Esophagus muscularis mucosa (tissue), 4 donors: ENCODE measurements at places on chromosomes 13 and 19. TPM values are rescaled to one million over a fixed set of nuclear protein-coding genes. Genes with fewer than 3 reads are reported as not detected.

DNA sequence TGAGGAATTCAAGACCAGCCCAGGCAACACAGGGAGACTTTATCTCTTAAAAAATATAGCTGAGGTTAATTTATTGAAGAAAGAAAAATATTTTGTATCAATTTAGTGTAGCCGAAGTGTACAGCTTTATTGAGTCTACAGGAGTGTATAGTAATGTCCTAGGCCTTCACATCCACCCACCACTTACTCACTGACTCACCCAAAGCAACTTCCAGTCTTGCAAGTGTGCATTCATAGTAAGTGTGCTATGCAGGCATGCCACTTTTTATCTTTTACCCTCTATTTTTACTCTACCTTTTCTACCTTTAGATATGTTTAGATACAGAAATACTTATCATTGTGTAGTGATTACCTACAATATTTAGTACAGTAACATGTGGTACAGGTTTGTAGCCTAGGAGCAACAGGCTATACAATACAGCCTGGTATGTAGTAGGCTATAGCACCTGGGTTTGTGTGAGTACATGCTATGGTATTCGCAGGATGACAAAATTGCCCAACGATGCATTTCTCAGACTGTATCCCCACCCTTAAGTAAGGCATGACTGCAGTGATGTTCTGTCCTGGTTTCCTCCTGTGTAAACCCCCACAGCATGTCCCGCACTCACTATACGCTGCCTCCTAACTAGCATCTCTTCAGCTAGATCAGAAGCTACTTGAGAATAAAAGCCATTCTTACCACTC lies 15.3 kb upstream of the ATP12A start:
- no peak for DNase-seq

- no peak for DNase-seq
Measured at GRCh38 chr13:30850204-30850866, 55.7 kb upstream of the MEDAG start.

Gene C19orf33
- 8.6 TPM for total RNA-seq

Gene SUGP1
- total RNA-seq, result 32.9 TPM

- DNase-seq, result no peak
Measured at GRCh38 chr13:98108341-98108740, 34.6 kb upstream of the FARP1 start.

DNA sequence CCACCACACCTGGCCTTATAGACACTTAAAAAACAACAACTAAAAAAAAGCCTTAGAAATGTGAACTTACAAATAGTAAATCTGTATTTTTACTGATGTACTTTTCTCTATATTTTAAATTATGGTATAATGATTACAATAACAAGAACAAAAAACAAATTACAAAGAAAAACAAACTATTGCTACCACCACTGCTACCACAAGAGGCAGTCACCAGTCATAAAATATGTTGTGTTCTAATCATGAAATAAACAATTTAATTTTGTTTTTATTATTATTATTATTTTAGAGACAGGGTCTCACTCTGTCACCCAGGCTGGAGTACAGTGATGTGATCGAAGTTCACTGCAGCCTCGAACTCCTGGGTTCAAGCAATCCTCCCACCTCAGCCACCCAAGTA lies 72.2 kb downstream of the DIAPH3 start:
- no peak for DNase-seq

DNA sequence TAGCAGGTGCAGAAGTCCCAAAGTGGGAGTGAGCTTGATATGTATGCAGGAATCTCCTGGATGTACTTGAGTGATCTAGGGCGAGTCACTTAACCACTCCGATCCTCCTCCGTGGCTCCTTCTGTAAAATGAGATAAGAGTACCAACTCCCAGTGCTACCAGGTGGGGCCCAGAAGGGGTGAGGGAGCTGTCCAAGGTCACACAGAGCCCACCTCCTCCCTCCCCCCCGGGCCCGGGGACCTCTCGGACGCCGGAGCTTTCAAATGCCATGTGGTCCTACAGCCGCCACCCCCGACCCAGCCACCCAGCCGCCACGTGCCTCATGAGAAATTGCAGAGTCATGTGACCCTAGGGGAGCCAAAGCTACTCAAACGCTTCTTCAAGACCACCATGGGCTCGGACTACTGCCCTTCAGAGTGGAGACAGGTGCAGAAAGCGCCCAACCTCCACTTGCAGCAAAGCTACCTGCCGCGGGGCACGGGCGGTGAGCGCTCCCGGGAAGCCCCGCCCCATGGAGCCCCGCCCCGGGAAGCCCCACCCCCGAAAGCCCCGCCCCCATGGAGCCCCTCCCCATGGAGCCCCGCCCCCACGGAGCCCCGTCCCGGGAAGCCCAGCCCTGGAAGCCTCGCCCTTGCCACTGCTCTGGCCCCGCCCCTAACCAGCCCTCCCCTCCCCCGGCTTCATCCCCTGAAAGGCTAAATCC lies 10.1 kb upstream of the ZNF358 start:
- DNase-seq, result no peak

Gene SLC25A41
- total RNA-seq, result not detected

DNA sequence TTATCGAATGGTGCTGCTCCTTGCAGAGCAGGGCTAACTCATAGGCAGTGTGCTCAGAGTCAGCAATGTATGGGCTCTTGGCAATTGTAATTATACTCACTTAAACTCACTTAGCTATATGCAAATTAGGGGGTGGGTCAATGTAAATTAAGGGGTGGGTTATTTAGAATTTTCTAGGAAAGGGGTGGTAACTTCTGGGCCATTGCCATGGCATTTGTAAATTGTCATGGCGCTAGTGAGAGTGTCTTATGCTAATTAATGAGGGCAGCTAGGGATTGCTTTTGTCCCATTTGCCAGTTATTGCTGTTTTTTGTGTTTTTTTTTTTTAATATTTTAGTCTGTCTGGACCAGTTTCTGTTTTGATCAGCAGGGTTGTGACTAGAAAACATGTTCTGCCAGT lies 68.4 kb downstream of the DIAPH3 start:
- DNase-seq, result no peak

- no peak for DNase-seq
Measured at GRCh38 chr19:13926715-13927114, 11.5 kb downstream of the PODNL1 start.

GRCh38 chr13:63737418-63737817 lies 2321.8 kb upstream of the PCDH20 start:
- no peak for DNase-seq

DNA sequence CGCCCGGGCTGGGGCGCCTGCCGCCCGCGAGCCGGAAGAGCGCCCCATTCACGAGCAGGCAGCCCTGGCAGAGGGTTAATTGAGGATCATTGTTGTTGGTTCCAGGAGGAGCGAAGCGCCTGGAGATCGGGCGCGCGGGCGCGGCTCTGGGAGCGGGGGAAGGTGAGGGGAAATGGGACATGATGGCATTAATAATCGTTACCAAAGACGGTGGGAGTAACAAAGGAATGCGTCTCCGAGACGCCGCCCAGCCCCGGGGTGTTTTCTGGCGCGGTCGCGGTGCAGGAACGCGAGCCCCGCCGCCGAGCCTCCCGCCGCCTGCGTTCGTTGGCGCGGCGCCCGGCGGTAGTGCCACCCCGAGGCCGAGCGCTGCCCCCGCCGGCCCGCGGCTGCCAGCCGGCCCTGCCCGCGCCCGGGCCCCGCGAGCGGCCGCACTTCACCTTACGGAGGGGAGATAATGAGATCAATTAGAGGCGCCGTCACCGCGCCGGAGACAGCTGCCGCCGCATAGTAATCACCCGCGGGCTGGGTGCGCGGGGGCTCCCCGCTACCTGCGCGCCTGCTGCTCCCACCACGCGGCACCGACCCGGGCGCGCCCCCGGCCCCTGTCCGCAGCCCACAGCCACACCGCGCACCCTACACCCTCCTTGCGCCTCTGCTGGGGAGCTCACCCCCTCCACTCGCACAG lies 2.8 kb downstream of the ZNF536 start:
- DNase-seq, result no peak

- DNase-seq, result no peak
Measured at GRCh38 chr13:51935326-51936171, 73.8 kb downstream of the CCDC70 start.

DNA sequence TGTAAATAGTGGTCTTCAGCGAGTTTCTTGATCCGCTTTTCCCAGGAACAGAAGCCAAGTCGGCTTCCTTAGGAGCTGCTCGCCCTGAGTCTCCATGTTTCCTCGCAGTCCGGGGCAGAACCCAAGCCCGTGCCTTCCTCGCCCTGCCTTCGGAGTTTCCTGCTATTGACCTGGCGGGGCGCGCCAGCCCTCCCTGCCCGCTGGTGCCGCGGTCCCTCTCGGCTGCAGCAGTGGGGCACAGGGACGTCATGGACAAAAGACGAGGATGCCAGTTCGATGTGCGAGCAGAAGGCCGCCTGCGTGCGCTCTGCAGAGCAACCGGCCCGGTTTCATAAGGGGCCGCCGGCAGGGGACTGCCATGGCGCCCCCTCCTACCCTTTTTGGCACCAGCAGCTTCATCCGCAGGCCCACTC lies 156.6 kb downstream of the TM9SF2 start:
- peak; percentile 91 for DNase-seq

GRCh38 chr19:55087542-55087901 lies 11.9 kb downstream of the EPS8L1 start:
- DNase-seq, result no peak

Gene SIGLEC10
- total RNA-seq, result 2.9 TPM

Gene ZNF296
- total RNA-seq, result 0.23 TPM

Gene CATSPERD
- 0.19 TPM for total RNA-seq
